Activated CD4-positive, CD25-positive, alpha-beta regulatory T cell treated with anti-CD3 and anti-CD28 coated beads, Interleukin-2, amount 50 U/mL, for 24 hours (primary cell): ENCODE measurements at places on chromosomes 4 and X.

GRCh38 chrX:9610771-9611392 lies 146.0 kb downstream of the TBL1X start:
- no peak for ATAC-seq

DNA sequence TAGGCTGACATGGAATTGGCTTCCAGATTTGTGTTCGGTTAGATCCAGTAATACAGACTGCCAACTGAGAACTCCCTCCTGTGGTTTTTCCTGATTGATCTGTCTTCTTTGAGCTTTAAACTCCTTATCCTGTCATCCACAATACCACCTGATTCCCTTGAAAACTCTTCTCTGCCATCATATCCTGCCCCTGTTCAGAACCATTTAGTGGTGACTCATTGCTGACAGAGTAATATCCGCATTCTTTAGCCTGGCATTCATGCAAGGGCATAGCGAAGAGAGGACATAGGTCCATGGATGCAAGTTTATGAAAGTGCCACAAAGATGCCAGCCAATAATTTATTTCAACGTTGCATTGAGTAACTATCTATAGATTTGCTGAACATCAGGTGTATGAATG lies 76.6 kb downstream of the ITIH6 start:
- no peak for ATAC-seq

DNA sequence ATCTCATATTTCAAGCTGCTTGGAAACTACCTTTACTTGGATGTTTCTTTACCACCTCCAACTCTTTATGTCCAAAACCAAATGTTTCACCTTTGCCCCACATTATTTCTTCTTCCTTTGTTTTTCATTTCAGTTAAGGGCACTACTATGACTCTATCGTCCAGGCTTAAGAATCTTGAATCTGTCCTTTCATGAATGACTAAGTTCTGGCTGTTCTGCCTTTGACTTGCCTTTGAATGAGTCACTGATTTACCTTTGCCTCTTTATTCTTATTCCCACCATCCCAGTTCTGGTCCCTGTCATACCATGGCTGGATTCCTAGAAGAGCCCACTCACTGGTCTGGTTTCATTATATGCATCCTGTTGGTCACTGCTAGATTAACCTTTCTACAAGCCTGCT lies 30.6 kb upstream of the PLAC1 start:
- no peak for ATAC-seq

DNA sequence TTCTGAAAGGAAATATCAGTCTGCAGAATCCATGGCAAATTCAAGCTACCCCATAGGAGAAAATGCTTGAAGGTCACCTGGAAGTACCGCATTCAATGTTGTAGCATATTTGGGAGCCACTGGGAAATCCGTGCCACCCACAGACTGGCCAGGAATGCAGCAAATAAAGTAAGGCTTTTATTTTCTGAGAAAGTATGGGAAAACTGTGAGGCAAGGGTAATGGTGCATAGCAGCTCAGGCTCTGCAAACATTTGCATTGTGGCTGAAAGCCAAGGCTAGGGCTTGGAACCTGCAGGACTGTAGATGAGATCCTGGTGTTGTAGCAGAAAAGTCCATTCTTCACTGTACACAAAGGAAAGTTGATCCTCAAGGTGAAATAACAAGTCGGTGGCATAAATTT lies 450.9 kb upstream of the NR3C2 start:
- no peak for ATAC-seq

GRCh38 chr4:20046931-20047677 lies 204.6 kb upstream of the SLIT2 start:
- ATAC-seq: no peak

GRCh38 chrX:103919270-103919637 lies 43.2 kb upstream of the TMSB15B start:
- peak; percentile 65 for ATAC-seq

DNA sequence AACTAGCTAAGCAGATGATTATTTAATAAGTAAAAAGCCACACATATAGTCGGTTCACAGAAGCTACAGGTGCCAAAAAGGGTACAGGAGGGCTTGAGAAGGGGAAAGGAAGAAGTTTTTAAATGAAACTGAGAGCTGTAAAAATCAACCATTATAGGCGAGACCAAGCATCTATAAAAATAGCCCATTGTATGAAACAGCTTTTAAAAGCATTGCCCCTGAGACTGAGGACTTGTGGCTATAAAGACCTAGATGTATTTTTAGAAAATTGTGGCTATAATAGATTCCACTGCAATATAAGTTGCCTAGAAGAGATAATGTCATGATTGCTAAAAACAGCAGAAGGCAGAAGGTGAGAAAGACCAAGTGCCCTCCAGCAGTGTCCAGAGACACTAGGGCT lies 15.0 kb upstream of the TTC29 start:
- no peak for ATAC-seq

GRCh38 chrX:31232506-31232905 lies 160.7 kb upstream of the FTHL17 start:
- no peak for ATAC-seq

- no peak for ATAC-seq
Observed at GRCh38 chrX:72080150-72080549, 51.6 kb downstream of the RTL5 start.

- no peak for ATAC-seq
Observed at GRCh38 chr4:7904952-7905915, 34.4 kb downstream of the AFAP1 start.

DNA sequence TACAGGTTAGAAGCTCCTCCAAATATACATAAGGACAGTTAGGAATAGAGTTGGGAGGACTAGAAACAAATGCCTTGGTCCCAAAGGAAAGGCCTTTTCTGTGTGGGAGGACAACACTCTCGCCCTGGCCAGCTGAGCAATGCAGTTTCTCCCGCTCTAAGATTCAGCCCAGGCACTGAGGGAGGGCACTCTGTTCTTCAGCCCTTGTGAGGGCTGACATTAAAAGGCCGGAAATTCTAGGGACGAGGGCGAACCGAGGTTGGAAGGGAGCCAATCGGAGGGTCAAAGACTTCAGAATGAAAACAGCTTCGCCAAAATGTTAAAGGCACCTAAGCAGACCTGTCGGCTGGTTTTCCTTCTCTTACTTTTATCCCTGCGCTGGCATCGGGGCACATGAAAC lies 2.9 kb upstream of the PTCHD1 start:
- ATAC-seq: no peak

GRCh38 chr4:75834095-75834771 lies 68.0 kb downstream of the PPEF2 start:
- ATAC-seq: no peak

- no peak for ATAC-seq
Observed at GRCh38 chrX:38868941-38869401, 67.7 kb downstream of the MID1IP1 start.

DNA sequence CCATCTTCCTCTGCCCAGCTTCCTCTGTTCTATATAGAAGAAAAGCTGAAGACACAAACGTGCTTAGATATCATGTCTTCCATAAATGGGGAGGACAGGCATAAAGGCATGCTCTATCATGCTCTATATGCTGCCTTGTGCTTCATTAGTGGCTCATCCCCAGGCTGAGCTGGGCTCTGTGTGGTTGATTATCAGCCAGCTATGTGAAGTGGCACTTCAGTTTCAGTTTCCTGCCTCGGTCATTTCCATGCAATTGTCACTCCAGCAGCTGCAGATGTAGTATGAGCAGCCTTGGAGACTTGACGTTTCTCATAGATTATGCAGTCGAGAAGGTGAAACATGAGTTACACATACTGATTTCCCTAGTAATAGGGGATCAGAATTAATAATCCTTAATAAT lies 106.2 kb downstream of the SYTL5 start:
- ATAC-seq: no peak

DNA sequence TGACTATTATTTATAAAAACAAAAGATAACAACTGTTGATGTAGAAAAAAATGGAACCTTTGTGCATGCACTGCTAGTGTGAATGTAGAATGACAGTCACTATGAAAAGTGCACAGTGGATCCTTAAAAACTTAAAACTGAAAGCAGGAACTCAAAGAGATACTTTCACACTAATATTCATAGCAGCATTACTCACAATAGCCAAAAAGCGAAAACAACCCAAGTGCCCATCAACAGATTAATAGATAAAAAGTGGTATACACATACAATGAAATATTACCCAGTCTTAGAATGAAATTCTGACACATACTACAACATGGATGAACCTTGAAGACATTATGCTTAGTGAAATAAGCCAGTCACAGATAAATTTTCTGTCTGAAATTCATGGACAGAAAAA lies 23.8 kb downstream of the CENPC start:
- peak; percentile 76 for ATAC-seq

DNA sequence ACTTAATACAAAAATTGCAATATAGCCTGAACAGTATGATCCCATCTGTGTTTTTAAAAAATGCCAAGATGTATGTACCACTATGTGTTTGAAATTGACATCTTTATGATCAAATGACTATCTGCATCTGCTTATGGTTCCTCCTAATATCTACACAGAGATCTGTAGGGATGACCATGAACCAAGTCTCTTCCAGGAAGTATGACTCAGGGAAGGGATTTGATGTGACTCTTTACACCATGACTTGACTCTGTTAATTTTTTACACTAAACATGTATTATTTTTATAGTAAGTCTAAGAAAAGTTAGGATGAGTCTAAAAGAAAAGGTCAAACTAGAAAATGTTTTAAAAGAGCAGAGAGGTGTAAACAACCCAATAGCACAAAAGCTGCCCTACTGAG lies 164.0 kb downstream of the SH3KBP1 start:
- peak; percentile 46 for ATAC-seq

DNA sequence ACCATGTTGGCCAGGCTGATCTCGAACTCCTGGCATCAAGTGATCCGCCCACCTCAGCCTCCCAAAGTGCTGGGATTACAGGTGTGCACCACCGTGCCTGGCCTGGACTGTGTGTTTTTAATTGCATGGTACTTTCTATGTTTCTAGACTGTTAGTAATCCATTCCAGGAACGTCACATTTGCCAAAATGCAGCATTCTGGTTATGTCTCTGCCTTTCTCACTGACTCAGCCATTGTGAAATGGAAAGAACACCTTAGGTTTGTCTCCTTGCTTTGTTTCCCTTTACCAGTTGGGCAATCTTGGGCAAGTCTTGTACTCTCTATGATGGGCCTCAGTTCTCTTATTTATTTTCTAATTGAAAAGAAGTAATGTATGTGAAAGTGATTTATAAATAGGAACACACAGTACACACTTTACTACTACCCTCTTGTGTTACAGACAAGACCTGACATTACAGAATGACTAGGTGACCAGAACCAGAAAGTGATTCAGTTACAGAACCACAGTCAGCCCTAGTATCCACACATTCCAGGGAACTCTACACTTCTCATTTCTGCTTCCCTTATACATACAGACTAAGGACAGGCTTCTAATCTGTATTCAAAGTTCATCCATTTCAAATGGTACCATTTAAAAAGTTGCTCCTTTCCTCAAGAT lies 187.1 kb downstream of the MGST2 start:
- ATAC-seq: no peak

- ATAC-seq: no peak
Observed at GRCh38 chrX:42691196-42691595, 86.8 kb downstream of the PPP1R2C start.

GRCh38 chr4:135917011-135917410 lies 1615.3 kb downstream of the PCDH18 start:
- no peak for ATAC-seq

- ATAC-seq: no peak
Observed at GRCh38 chr4:138609943-138610350, 367.8 kb upstream of the SLC7A11 start.

DNA sequence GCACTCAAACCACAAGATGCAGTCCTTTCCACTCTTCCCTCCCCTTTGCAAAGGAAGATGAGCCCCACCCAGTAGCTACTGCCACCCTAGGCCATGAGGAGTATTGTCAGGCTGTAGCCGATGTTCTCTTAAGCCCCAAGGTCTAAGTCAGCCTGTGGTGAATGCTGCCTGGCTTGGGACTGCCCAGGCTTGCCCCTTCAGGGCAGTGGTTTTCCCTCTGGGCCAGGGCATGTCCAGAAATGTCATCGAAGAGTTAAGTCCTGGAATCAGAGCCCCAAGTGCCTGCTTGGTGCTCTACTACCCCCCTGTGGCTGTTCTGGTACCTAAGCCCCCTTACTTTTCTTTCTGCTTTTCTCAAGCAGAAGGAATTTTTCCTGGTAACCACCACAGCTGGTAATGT lies 11.8 kb upstream of the PGK1 start:
- ATAC-seq: no peak

DNA sequence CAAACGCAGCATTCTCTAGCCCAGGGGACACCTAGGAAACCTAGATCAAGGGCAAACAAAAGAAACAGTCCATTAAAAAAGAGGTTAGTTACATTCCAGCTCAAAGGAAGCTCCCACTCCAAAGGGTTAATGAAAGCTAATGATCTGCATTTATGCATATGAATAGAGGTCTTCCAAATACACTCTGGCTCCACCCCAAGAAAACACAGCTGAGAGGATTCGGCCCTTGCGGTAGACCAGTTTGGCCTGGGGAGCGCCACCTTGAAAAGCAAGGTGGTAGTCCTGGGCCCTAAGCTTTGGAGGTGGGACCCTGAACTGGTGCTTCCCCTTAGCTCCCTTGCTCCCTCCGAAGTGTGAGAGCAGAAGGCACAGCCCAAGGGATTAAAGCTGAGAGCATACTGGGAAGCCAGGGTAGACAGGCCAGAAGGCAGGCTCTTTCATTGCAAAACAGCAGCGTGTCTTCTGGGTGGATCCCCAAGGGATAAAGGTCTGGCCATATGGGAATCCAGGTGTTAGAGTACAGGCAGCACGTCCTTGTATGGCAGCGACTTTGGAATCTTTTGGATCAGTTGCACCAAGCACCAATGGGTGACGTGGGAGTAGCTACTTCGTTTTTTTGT lies 3.7 kb downstream of the GABRQ start:
- ATAC-seq: no peak

DNA sequence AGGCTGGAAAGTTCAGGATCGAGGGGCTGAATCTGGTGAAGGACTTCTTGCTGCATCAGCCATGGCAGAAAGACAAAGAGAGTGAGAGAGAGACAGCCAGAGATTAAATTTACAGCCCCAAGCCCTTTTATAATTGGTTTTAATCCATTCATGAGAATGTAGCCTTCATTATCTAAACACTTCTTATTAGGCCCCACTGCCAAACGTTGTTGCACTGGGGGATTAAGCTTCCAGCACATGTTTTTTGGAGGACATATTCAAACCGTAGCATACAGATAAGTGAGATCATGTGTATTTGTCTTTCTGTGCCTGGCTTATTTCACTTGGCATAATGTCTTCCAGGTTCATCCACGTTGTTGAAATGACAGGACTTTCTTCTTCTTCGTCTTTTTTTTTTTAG lies 524.7 kb downstream of the SPRY1 start:
- no peak for ATAC-seq
